ENCODE measurements at places on chromosomes 16 and 17.

DNA sequence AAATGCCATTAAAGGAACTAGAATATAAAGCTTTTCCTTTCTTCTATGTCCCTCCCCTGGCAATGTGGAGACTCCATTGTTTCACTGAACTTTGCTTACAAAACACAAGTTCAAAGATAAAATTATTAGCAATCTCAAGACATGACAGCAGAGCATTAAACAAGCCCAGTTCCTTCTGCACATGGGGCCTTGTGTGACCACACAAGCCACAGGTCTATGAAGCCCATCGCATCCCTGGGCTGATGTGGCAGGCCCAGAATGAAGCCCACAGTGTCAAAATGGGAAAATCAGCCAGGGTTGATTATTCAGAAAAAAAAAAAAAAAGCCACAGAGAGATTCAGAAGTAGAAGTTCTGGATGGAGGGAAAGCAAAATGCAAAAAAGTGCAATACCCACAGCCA, 12.9 kb upstream of the SLC39A11 start:
- no peak for DNase-seq

- no peak for DNase-seq
These were observed 16.5 kb upstream of the ZFHX3 start for GRCh38 chr16:73064212-73064993.

DNA sequence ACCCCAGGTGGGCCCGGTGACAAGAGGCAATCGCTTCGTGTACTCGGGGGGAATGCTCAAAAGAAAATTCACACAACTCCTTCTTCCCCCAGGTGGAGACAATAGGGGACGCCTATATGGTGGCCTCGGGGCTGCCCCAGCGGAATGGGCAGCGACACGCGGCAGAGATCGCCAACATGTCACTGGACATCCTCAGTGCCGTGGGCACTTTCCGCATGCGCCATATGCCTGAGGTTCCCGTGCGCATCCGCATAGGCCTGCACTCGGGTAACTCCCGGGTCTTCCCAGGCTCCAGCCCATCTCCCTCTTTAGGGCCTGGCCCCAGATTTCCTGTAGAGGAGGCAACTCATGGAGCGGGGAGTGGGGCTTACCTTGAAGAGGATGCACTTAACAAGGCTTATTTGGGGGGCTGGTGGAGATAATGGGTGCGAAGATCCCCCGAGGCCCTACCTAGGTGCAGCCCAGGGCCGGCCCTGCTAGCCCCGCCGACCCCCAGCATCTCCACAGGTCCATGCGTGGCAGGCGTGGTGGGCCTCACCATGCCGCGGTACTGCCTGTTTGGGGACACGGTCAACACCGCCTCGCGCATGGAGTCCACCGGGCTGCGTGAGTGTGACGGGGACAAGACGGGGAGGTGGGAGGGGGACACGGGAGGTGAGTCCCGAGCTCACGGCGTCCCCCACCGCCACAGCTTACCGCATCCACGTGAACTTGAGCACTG, 13.0 kb downstream of the GUCY2D start:
- no peak for DNase-seq

DNA sequence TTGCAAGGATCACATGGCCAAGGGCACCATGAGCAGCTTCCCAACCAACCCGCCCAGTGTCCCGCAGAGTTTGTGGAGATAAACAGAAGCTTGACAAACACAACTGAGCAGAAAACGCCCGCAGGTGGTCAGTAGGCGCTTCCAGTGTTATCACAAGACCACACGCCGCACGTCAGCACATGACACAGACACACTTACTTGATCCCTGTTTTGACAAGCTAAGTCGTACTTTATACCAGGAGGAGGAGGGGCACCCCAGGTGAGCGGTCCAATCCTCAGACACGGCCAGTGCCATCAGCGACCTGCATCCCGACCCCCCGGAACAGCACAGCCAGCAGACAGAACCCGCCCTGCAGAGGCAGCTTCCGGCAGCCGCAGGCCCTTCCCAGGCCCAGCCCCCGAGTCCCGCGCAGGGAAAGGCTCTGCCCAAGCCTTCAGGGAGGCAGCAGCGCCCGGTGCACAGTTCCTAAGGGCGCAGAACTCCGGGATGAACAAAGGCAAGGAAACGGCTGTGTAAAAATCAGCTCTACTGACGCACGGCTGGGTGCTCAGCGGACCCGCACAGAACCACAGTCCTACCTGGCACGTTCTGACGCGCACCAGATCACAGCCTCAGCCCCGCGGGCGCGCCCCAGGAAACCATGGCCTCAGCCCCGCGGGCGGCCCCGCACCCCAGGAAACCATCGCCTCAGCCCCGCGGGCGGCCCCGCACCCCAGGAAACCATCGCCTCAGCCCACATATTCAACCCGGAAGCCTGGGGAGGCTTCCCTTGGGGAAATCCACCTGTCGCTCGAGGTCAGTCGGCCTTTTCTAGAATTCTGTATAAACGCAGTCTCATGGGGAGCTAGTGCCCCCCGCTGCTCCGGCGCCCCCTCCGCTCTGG, 27.8 kb downstream of the AXIN1 start:
- DNase-seq, result no peak

DNA sequence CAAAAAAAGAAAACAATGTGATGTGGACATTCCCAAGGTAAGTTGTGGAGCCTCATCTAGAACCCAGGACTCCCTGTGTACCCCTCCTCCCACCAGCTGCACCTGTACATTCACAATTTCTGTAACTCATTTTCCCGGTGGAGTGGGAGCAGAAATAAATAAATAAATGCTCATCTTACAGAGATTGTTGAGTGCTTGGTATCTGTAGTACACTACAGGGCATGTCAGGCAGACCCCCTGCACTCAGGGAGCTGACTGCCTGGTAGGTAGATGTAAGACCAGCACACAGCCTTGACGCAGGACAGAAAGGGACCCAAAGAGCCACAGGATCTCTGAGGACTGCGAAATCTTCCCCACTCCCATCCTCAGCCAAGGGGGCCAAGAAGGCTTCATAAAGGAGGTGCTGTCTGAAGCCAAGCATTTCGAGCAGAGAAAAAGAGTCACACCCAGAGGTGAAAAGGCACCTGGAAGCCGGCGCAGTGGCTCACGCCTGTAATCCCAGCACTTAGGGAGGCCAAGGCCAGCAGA, 6.5 kb downstream of the EIF1 start:
- no peak for DNase-seq

GRCh38 chr17:72825218-72825617, 267.3 kb downstream of the SLC39A11 start:
- DNase-seq, result no peak

DNA sequence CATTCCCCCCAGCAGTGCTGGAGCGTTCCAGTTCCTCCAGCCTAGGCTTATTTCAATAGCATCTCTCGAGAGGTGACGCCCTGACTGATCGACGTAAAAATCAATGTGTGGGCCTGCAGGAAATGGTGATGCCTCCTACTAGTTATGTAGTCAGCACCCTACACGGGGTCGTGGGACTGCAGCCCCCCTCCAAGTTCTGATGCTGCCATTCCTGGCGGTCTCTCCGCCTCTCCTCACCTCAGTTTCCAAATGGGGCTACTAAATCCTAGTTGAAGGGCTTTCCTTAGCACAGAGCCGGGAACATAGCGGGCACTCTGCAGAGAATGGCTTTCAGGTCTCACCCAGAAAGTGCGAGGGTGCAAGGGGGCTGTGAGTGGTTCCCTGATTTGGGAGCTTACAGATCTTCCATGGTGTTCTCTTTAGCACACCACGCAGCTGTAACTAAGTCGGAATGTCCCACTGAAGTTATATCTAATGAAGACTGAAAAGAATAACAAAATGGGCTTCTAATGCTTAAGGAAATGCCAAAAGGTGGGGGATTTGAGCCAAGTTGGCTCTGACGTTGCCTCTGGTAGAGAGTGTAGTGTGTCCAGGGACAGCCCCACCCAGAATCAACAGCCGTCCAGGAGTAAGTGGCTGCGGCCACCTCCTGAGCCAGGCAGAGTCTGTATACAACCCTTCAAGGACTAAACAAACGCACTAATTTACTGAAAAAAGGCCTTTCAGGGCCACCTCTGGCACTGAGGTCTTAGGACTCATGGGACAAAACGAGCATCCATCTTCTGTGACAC, 299.7 kb upstream of the FOXF1 start:
- DNase-seq, result no peak

GRCh38 chr16:23679274-23679985, 741 bp downstream of the PLK1 start:
- no peak for DNase-seq

DNA sequence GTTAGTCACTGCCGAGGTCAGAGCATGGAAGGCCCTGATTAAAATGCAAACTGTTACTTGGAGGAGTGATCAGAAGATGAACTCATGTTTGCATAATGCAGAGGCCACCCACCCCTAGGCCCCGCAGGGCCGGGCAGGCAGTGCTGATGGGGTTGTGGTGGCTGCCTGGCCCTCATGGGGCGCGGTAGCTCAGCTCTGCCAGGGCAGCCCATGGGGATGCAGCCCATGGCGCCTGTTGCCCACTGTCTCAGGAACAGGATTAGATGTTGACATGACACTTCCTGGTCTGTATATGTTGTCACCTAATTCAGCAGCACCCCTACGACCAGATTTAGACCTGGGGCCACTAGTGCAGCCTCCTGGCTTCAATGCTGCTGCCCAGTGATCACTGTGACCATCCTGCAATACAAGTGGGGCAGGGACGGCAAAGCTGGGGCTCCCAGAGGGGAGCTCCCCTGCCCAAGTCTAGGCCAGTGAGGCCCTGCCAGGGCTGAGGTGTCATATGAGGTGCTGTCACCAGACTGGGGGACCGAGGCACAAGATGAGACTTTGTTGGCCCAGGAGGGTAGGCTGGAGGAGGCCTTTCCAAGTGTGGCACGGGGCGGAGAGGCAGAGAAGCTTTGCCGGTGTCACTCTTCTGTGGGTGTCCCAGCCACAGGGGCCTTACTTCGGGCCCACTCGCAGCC, 49.1 kb downstream of the RAI1 start:
- no peak for DNase-seq

- no peak for DNase-seq
These were observed 38.1 kb downstream of the CMC2 start for GRCh38 chr16:80968386-80969113.

- no peak for DNase-seq
These were observed 18.4 kb downstream of the PLCG2 start for GRCh38 chr16:81797443-81797842.

GRCh38 chr17:4622375-4622774, 19.1 kb downstream of the ALOX15 start:
- no peak for DNase-seq

DNA sequence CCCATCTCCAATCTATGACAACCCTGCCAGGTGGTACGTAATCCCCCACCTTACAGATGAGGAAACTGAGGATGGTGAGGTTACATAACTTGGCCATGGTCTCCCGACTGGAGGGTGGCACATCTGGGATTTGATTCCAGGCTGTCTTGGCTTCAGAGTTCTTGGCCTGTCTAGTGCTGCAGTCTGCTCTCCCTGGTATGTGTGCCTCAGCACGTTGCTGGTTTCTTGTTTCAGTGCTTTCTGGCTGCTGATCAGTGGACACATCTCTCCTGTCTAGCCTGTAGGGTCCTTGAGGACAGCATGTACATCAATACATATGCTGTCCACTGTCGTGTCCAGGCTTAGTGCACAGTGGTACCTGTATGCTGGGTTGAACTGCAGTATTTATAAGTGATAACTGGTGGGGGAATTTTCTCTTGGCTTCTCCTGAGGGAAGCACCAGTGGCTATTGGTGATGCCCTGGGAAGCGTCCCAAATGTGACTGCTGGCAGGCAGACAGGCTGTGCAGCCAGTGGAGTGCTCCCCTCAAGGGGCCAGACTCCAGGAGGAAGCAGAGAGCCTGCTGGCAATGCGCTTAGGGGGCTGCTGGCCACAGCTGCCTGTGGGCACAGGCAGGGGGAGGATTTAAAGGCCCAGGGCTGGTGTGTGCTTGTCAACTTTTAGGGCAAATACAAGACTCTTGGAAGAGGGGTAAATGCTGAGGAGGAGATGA, 14.4 kb downstream of the CTRL start:
- DNase-seq, result no peak
